ENCODE measurements at places on chromosomes 7 and 10. TPM values are rescaled to one million over a fixed set of nuclear protein-coding genes. Genes with fewer than 3 reads are reported as not detected.

- no peak overlapping the region for H3K4me3 ChIP-seq
- no peak for DNase-seq
- no peak overlapping the region for H3K27ac ChIP-seq
- H3K27me3 ChIP-seq = peaks cover 15% of the 10 kb centered on the region
- H3K4me1 ChIP-seq = peaks cover 2% of the 10 kb centered on the region
Observed at GRCh38 chr10:128018691-128019090, 107.5 kb downstream of the MKI67 start.

The WDFY4 gene
- total RNA-seq = 0.07 TPM

DNA sequence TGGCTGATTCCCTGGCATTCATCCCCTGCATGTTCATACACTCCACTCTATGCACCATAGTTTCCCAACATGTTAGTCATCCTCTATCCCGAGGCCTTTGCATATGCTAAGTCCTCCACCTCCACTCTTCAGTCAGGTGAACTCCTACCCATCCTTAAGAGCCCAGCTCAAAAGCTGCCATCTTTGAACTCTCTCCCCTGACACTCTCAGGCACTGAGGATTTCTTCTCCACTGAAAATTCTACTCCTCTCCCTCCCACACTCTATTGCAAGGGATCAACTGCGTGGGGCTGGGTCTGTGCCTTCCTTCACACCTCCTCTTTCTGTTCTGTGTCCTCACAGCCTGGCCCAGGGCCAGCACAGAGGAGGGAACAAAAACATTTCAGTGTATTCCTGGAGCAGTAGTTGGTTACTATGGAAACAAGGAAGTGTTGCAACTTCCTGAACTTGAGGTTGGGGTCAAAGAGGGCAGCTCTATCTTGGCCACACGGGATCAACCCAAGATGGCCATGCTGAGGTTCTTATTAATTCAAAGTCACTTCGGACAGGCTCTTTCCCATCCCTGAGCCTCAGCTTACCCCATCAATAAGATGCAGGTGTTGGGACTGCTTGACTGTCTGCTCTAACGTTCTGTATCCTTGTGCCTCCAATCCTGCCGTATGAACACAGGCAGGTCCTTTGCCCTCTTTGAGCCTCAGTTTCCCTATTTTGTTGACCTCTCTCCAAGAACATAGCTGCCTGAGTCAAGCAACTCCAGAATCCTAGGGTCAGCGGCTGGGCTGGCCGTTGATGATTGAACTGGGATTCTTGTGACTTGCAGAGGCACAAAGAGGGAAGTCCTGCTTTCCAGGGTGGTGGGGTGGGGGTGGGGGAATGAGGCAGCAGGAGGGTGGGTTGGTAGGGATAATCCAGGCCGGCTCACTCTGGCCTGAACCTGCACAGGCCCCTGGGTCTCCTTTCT is 15.5 kb downstream of the ZMIZ1 start:
- H3K27ac ChIP-seq = peak overlapping the region; percentile 31
- peaks cover 48% of the 10 kb centered on the region for H3K4me1 ChIP-seq
- DNase-seq = no peak
- no peaks in the 10 kb centered on the region for H3K36me3 ChIP-seq

GRCh38 chr10:1567742-1568495 is 169.4 kb downstream of the ADARB2 start:
- no peak overlapping the region for H3K27ac ChIP-seq
- H3K4me1 ChIP-seq = peaks cover 4% of the 10 kb centered on the region
- peaks cover 11% of the 10 kb centered on the region for H3K27me3 ChIP-seq
- DNase-seq = no peak

The VSTM4 gene
- 0.40 TPM for total RNA-seq

DNA sequence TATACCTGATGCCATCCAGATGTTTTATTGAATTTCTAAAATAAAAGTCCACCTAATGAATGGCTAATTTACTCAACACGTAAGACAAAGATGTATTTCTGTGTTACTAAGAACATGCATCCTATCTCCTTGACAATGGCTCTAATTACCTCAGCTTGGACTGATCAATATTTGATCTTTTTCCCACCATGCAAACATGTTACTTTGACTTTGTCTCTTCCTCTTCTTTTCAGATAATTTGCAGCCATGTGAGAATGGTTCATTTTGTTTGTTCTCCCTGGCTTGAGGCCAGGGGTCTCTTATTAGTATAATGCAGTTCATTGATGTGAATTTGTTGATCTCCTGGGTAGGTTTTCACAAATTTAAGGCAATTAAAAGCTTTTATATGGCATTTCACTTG is 302.1 kb downstream of the ADK start:
- no peak overlapping the region for H3K4me3 ChIP-seq
- H3K27me3 ChIP-seq = no peaks in the 10 kb centered on the region
- DNase-seq = no peak
- peaks cover 24% of the 10 kb centered on the region for H3K4me1 ChIP-seq
- peaks cover 10% of the 10 kb centered on the region for H3K36me3 ChIP-seq
- H3K27ac ChIP-seq = no peak overlapping the region

The FOXP2 gene
- 4.3 TPM for total RNA-seq

GRCh38 chr10:3071405-3072198 is 4.3 kb downstream of the PFKP start:
- peaks cover 61% of the 10 kb centered on the region for H3K27me3 ChIP-seq
- H3K27ac ChIP-seq = no peak overlapping the region
- no peaks in the 10 kb centered on the region for H3K4me1 ChIP-seq
- H3K36me3 ChIP-seq = no peaks in the 10 kb centered on the region

- no peak overlapping the region for H3K27ac ChIP-seq
- H3K4me1 ChIP-seq = no peaks in the 10 kb centered on the region
- peaks cover 8% of the 10 kb centered on the region for H3K36me3 ChIP-seq
- no peak for DNase-seq
- H3K27me3 ChIP-seq = no peaks in the 10 kb centered on the region
- H3K4me3 ChIP-seq = no peak overlapping the region
Observed at GRCh38 chr7:70487886-70488285, 644.1 kb upstream of the GALNT17 start.

DNA sequence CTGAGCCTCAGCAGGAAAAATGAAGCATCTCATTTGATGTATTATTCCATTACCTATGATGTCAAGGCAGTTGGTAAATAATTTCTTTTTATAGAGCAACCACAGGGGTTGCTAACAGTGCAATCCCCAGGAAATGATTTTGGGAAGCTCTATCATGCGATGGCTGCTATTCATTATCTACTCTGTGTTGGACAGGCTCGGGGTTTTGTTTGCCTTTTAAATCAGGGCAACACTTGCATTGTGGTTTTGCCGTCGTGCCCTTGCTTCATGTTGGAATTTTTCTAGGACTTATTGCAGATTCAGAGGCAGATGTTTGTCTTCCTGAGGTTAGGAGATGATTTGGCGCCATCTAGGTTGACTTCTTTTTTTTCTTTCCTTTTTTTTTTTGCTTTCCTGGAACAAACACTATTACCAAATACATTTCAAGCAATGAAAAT is 128.4 kb downstream of the BICC1 start:
- H3K4me3 ChIP-seq = no peak overlapping the region
- no peaks in the 10 kb centered on the region for H3K36me3 ChIP-seq
- no peak overlapping the region for H3K27ac ChIP-seq
- DNase-seq = no peak

GRCh38 chr7:96016056-96016586 is 243.8 kb downstream of the DYNC1I1 start:
- peaks cover 33% of the 10 kb centered on the region for H3K4me1 ChIP-seq
- H3K27ac ChIP-seq = no peak overlapping the region
- no peak for DNase-seq
- peaks cover 3% of the 10 kb centered on the region for H3K36me3 ChIP-seq

- H3K4me1 ChIP-seq = peaks cover 48% of the 10 kb centered on the region
- no peaks in the 10 kb centered on the region for H3K27me3 ChIP-seq
- H3K27ac ChIP-seq = no peak overlapping the region
- DNase-seq = no peak
Observed at GRCh38 chr7:69622960-69623359, 24.7 kb downstream of the AUTS2 start.

DNA sequence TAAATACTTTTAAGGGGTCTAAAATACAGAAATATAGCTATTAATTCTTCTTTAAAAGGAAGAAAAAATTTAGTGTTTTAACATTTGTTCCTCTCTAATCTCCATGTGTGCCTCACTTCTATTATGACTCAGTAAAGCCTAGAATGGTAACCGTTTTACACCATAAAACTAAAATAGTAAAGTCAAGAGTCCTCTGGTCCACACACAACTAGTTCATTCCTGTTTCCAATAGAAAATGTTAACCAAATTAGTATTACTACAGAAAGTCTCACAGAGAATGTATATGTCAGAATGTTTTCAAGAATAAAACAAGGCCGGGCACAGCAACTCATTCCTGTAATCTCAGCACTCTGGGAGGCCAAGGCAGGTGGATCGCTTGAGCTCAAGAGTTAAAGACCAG is 55.8 kb downstream of the CNOT4 start:
- H3K4me3 ChIP-seq = no peak overlapping the region
- no peak for DNase-seq
- no peaks in the 10 kb centered on the region for H3K27me3 ChIP-seq
- no peaks in the 10 kb centered on the region for H3K4me1 ChIP-seq
- H3K27ac ChIP-seq = no peak overlapping the region

The HTR5A gene
- not detected for total RNA-seq

The JCAD gene
- total RNA-seq = 15.8 TPM

- no peaks in the 10 kb centered on the region for H3K36me3 ChIP-seq
- H3K4me3 ChIP-seq = no peak overlapping the region
- H3K27ac ChIP-seq = no peak overlapping the region
- DNase-seq = no peak
Observed at GRCh38 chr10:55449981-55450380, 649.0 kb upstream of the PCDH15 start.

DNA sequence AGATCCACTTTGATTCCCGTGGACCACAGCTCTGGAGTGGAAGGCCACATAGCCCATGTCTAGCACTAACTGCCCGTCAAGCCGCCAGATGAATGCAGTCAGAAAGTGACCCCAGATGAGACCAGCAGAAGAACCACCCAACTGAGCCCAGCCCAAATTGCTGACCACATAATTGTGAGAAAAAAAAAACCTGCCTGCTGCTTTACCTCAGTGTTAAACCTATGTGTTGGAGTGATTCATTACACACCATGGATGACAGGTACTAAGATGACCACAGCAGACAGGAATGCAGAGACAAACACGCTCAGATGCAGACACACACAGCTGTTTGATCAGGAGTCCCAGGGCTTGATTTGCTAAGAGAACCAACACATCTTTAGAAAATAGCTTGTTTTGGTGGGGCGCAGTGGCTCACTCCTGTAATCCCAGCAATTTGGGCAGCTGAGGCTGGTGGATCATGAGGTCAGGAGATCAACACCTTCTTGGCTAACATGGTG is 168.1 kb upstream of the PPP2R2D start:
- DNase-seq = no peak
- H3K4me3 ChIP-seq = no peak overlapping the region
- no peaks in the 10 kb centered on the region for H3K27me3 ChIP-seq
- peaks cover 5% of the 10 kb centered on the region for H3K4me1 ChIP-seq
- no peaks in the 10 kb centered on the region for H3K36me3 ChIP-seq

GRCh38 chr7:40551685-40552576 is 417.1 kb downstream of the SUGCT start:
- no peaks in the 10 kb centered on the region for H3K27me3 ChIP-seq
- no peak overlapping the region for H3K4me3 ChIP-seq
- no peak for DNase-seq

- no peaks in the 10 kb centered on the region for H3K27me3 ChIP-seq
- DNase-seq = no peak
- H3K4me1 ChIP-seq = peaks cover 2% of the 10 kb centered on the region
Observed at GRCh38 chr7:16559497-16560179, 33.0 kb downstream of the LRRC72 start.

DNA sequence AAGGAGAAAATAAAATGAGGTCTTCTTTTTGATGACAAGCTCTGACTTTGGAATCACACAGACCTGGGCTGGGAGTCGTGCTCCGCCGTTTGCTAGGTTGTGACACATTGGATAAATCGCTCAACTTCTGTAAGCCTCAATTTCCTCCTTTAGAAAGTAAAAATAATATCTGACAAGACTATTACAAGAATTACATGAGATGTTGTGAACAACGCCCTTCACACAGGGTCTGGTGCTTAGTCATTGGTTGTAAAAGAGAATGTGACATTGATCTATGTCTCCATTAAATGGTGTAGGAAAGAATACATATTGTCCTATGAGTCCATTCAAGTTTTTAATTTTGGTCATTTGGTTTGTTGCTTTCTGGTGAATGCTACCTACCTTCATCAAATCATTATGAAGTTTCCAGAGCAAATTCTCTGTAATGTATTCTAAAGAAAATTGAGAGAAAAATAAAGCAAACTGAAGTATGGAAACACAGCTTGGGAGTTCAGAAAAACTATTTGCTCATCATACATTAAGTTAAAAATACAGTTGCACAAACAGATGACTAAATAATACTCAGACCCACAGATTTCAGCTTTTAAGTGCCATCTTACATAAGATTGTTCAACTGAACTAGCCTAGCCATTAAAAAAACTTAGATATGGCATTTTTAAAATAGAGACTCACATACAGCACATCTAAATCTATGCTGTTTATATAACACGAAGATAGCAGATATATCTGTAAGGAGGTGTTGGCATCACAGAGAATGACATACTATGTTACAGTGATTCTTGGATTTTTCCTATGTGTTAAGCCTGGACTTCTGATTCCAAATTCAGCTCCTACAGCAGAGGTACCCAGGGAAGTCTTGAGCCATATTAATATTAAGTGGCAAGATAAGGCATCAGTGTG is 12.3 kb upstream of the ADRB1 start:
- peaks cover 18% of the 10 kb centered on the region for H3K4me1 ChIP-seq
- H3K27ac ChIP-seq = no peak overlapping the region
- no peaks in the 10 kb centered on the region for H3K36me3 ChIP-seq
- no peak for DNase-seq
- peaks cover 33% of the 10 kb centered on the region for H3K27me3 ChIP-seq
- no peak overlapping the region for H3K4me3 ChIP-seq

- no peak overlapping the region for H3K27ac ChIP-seq
- DNase-seq = no peak
- peaks cover 2% of the 10 kb centered on the region for H3K4me1 ChIP-seq
- no peaks in the 10 kb centered on the region for H3K27me3 ChIP-seq
- H3K4me3 ChIP-seq = no peak overlapping the region
Observed at GRCh38 chr10:86855513-86855912, 99.1 kb downstream of the BMPR1A start.

The CPXM2 gene
- total RNA-seq = 0.18 TPM

The HKDC1 gene
- total RNA-seq = 4.1 TPM

The MMD2 gene
- not detected for total RNA-seq

DNA sequence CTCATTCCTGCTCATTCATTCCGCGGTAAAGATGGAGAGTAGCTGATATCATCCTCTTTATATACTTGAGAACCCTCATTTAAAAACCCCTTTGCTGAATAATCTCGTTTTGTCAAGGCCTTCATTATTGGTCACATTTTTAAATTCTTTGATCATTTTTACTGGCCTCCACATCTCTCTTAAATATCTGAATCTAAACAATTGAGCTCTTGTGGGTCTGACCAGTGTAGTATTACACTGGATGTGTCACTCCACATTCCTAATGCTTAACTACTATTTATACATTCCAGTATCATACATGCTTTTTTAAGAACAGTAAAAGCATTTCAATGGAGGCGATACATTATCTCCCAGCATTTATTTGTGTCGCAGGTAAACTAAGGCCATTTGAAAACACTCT is 12.6 kb upstream of the PRPS1L1 start:
- H3K36me3 ChIP-seq = no peaks in the 10 kb centered on the region
- H3K27me3 ChIP-seq = no peaks in the 10 kb centered on the region
- no peak overlapping the region for H3K4me3 ChIP-seq
- H3K4me1 ChIP-seq = peaks cover 11% of the 10 kb centered on the region
- no peak overlapping the region for H3K27ac ChIP-seq
